ENCODE measurements at places on chromosomes 2 and 18. TPM values are rescaled to one million over a fixed set of nuclear protein-coding genes. Genes with fewer than 3 reads are reported as not detected.

DNA sequence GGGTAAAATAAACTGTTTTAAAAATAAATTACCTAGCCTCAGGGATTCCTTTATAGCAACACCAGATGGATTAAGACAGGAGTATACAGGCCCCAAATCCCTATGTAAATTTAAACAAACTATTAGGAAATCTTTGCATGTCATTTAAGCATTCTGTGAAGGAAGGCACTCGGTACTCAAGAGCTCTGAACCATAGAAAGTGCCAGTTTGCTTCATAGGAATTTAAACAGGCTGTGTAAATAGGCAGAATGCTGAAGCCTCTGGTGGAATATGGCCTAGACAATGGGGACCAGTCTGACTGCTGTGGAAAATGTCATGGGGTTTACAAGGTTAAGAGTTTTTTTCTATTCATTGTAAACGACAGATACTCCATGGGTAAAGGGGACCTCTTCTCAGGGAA is 377.4 kb downstream of the DLGAP1 start:
- DNase-seq: no peak

DNA sequence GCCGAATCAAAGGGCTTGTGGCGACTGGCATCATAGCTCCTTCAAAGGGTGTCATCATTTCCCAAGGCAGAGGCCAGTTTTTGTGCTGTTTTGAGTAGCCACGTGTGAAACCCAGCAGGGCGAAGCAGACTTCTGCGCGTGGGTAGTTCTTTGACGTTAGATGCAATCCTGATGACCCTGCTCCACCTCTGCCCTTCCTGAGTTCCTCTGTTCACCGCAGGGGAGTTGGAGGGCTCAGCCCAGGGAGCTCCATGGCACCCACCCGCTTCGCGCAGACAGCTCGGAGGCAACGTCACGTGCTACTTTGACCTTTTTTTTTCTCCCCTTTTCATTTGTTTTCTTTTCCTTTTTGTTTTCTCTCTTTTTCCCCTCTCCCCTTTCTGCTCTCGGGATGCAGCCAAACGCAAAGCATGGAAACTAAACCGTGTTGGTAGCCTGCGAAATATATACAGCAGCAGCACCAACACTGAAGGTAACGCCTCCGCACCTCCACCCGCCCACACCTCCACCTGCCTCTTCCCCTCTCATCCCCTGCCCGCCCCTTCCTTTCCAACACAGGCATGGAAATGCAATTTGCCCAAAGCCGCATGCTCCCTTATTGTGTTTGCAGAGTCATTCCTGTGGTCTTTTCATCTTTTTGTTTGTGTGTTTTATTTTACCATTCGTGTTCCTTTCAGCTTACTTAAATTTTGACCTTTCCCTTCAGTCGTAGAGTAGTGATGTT is 153.6 kb downstream of the GBX2 start:
- DNase-seq: no peak

GRCh38 chr2:54114936-54115283 is 505 bp upstream of the ACYP2 start:
- no peak for DNase-seq

DNA sequence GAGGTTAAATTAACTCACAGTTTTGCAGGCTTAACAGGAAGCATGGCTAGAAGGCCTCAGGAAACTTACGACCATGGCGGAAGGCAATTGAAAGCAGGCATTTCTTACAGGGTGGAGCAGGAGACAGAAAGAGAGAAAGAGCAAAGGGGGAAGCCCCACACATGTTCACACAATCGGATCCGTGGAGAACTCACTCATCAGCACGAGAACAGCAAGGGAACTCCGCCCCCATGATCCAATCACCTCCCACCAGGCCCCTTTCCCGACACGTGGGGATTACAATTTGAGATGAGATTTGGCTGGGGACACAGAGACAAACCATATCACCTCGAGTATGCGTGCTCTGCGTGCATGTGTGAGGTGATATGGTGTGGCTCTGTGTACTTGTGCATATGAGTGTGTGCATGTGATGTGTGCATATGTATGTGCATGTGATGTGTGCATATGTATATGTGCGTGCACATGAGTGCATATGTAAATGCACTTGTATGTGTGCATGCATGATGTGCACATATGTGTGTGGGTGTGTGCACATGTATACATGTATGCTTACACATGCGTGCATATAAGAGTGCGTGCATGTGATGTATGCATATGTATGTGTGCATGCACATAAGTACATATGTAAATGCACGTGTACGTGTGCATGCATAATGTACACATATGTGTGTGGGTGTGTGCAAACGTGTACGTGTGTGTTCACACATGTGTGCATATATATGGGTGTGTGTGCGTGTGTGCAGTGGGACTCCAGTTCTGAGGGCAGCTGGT is 108.7 kb upstream of the HDAC4 start:
- DNase-seq: no peak

DNA sequence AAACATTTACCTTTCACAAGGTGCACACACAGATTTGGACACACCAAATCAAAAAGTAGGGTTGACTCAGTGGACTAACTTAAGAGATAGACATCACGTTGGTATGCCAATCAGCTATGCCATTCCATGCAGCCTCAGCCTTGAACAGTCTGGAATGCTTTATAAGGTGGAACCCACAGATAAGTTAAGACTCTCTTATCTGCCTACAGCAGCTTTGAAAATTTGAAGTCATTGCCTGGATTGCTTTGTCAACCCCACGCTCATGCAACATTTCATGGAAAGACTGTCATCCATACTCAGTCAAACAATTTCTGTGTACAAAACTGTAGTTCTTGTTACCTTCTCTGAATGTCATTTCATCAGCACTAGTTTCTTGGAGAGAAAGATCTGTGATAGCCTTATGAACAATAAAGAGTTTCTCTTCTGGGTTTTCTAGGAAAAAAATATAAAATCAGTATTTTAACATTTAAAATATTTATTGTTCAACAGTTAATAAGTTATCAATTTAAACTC is 1.2 kb downstream of the ERMN start:
- DNase-seq: no peak

The ALK gene
- total RNA-seq: not detected

The MAP4K4 gene
- total RNA-seq: 60.2 TPM

The CCDC178 gene
- total RNA-seq: not detected

Measured in natural killer cell (primary cell).